CD4-positive, alpha-beta T cell treated with Interleukin-15 for 1 hour (primary cell): ENCODE measurements at places on chromosomes 6 and 20.
A peak's percentile ranks its signal among the peaks of the same experiment; 100 is the strongest.

DNA sequence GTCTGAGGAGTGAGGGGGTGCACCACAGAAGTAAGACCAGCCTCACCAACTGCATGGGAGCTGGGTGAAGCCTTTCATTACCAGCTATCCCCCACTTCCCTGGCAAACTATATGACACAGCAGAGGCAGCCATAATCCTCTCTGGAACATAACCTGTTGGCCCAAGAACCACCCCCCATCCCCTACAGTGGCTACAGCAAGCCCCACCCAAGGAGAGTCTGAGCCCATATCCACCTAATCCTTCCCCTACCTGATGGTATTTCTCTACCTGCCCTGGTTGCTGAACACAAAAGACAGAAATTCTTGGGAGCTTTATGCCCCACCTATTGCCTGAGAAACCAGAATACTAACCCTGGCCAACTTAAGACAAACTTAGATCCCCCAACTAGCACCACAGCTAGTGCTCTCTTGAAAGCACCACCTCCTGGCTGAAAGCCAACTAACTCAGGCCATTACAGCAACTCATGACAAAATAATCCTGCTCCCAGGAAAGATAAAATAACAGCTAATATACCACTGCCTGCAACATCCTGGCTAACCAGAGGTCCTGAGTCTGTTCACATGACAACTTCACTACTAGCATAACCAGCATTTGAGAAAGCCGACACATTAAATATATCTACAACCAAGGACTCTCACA is 11.2 kb downstream of the RNGTT start:
- no peak for DNase-seq

GRCh38 chr6:126131246-126131645 is 144.9 kb downstream of the TRMT11 start:
- DNase-seq: no peak

- no peak for DNase-seq
Observed at GRCh38 chr6:137432054-137432611, 62.1 kb downstream of the OLIG3 start.

- no peak for DNase-seq
Observed at GRCh38 chr20:21105429-21106170, 558 bp downstream of the LINC00237 start.

- DNase-seq: no peak
Observed at GRCh38 chr6:132399376-132400074, 1.8 kb downstream of the MOXD1 start.

DNA sequence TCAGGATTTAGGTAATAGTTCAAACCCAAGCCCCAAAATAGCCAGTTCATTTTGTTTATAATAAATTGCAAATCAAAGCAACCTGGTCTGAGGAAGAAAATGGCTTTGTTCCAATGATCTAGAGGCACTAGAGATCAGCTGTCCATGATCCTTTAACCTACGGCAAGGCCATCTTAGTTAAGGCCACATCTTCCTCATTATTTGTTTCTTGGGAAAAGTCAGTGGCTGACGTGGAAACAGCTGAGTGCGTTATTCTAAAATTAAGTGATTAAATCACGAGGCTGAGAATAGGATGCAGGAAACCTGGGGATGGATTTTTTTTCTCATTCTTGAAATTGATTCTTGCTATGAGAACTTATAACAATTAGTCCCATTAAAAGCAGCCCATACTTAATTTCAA is 10.1 kb upstream of the TENT5A start:
- no peak for DNase-seq

DNA sequence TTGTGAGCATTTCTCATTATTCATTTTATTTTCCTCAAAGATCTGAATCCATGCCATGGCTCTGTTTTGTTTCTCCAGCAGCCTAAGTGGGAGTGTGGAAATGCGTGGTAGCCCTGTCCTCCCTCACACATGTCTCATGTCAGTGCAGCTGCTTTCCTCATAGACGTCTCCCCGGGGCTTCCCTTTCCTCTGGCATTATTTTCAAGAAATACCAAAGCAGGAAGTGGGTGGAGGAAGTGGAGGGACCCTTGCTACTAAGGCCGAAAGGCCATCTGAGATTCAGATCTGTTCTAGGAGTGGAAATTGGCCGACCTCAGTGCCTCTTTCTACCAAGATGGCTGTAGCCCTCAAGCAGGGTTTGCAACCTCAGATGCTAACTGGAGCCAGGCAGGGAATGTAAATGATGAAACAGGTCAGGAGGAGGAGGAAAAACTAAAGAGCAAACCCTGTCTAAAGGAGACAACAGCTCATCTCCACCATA is 420.9 kb upstream of the PLCB4 start:
- no peak for DNase-seq

- DNase-seq: no peak
Observed at GRCh38 chr6:108294297-108294726, 542 bp upstream of the AFG1L start.

DNA sequence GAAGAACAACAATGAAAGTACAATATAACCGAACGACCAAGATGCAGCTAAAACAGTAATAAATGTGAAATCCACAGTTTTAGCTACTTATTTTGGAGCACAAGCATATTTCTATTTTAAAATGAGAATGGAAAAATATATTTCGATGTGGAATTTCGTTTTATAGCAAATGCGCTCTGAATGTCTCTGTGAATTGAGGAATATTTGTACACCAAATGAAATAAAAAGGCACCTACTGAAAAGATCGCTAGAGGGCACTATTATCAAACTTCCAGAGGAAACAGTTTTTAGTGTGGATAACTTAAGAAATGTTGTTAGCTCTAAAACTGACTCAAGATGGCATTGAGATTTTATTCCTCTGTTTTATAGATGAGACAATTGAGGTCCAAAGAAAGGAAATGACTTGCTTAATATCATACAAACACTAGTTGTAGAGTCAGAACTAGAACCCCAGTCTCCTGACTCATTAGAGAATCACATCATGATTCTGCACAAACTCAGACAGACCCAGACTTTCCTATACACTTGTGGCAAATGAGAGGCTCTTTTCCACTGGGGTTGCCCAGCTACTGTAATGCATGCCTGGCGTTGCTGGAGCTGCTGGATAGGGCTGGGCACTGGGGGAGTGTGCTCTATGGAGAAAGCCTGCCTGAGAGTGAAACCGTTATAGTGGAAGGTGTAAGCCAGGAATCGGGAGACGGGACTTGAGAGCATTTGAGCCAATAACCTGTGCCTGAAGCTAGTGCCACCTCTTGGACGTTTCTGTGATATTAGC is 51.9 kb downstream of the GCLC start:
- no peak for DNase-seq

DNA sequence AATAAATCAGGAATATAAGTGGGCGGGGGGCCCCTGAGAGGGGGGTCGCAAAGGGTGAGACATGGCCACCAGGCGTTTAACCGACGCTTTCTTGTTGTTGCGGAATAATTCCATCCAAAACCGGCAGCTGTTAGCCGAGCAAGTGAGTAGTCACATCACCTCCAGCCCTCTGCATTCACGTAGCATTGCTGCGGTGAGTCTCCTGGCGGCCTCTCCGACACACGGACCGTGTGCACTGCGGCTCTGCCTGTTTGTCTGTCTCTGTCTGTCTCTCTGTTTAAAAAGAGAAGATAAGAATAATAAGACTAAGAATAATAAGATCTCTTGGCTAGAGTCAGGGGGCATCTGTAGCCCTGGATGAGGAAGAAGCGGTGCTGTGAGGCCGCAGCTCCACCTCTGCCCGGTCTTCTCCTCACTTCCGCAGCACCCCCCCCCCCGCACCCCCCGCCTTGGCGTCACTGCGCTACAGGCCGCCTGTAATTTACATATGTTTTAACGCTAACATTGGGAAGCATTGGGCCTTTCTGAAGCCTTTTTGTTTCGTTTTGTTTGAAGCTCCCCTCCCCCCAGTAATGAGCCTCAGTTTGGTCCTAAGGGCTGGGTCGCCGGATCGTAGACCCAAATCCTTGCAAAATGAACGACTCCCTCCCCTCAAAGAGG is 993 bp downstream of the STX16 start:
- DNase-seq: peak; percentile 84

GRCh38 chr6:43634702-43635303 is 837 bp upstream of the MAD2L1BP start:
- no peak for DNase-seq

DNA sequence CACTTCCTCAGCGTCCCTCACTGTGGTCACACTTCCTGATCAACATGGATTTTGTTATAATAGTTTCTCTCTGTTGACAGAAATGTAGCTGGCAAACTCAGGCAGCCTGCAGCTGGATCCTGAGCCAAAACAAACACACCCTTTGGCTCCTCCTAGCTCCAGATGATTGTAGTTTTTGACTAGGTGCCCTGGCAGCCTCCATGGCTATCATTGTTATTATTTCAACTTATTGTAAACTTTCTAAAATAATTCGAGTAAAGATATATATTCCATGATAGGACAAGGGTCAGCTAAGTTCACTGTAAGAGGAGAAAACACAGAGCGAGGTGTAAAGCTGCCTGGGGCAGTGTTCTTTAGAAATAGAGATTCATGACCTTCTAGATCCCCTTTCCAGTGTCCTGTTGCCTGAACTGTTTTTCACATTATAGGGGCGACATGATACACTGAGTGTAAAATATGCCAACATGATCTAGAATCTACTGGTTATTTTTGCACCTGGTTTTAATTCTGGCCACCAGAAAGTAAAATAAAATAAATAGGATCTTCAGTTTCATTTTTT is 98.2 kb upstream of the HDGFL1 start:
- no peak for DNase-seq

DNA sequence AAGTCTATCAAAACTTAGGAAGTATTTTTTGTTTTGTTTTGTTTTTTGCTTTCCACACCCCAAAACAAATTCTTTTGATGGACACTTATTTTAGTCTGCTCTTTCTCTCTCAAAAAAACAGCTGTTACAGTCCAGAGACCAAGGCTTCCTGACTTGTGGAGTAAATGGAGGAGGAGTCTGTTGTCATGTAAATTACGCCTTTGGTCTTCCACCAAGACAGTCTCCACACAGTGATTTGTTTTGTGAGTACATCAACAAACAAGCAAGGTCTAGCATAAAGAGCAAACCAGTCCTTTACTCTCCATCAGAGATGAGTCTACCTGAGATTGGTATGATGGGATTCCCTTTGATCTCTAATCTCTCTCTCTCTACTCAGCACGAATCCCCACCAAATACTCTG is 588.0 kb upstream of the ARID1B start:
- no peak for DNase-seq

- DNase-seq: no peak
Observed at GRCh38 chr6:26056583-26057350, 30.5 kb upstream of the HFE start.

DNA sequence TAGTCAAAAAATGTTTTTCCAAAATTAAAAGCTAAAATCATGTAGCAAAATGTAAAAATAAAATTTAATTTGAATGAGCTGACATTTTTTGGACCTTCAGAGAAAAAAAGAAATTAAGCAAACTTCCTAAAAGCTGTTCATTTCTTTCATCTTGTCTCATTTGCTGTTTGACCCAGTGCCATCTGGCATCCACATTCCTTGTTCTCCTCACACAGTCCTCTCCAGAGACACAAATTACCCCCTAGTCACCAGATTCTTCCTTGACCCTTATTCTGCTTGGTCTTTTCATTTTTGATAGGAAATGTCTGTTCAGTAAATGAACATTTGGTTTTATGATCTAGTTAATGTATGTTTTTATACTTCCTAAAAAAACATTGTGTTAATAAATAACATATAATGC is 55.2 kb downstream of the HDDC2 start:
- DNase-seq: no peak

DNA sequence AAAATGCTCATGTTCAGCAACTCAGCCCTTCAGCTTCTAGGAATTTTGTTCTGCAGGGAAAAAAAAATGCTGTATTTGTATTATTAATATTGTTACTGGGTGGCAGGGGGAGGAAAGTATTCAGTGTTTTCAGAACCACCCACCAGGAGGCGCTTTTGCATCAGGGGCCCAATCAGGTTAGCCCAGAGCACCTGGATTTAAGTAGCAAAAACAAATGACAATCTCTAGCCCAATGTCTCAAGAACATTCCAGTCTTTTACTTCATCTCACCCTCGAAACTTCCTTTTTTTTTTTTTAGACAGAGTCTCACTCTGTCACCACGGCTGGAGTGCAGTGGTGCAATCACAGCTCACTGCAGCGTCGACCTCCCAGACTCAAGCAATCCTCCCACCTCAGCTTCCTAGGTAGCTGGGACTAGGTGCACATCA is 635 bp upstream of the C20orf203 start:
- DNase-seq: peak; percentile 55

DNA sequence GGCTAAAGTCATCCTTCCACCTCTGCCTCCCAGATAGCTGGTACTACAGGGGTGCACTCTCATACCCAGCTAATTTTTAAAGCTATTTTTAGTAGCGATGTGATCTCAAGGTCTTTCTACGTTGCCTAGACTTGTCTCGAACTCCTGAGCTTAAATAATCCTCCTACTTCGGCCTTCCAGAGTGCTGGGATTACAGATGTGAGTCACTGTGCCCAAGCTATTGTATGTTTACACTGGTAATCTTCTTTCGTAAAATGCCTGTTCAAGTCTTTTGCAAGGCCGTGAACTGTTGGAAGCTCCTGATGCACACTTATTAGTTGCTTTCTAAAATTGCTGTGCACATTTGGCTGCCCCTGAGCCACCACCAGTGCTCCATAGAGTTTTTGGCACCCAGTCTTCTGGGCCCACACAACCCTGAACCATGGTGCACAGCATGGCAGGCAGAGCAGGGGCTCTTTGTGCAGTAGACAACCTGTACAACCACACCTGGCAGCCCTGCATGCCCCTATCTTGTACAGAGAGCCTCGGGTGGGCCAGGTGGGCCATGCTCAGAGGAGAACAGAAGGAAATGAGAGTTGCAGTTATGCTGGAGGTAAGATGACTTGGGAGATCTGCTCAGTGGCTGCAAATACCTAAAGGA is 33.3 kb downstream of the PDRG1 start:
- DNase-seq: no peak

DNA sequence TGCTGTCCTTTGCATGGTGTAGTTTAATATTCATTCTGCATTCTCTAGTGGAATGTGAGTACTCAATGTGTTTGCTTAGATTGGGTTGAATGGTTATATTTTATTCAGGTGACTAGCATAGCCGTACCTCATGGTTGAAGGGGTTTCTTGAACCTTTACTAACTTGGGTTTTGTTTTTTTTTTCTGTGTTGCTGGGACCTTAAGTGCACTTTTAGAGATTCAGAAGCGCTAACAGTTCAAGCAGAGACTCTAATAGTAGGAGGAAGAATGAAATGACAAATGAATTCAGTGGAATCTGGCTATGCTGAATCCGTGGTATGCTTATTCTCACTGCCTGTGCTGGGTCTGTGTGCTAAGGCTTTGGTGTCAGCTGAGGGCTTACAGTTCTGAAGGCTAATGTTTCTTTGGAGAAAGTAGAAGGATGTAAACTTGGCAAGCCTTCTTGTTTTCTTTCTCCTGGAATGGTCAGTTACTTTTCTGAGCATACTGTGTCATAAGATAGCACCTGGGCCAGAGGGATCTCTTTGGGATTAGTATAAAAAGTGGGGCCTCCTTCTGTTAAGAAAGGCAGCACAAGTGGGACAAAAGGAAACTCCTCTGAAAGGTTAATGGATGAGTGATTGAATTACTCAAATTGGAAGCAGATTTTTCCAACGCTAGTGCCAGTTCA is 28.7 kb downstream of the RNF144B start:
- no peak for DNase-seq

DNA sequence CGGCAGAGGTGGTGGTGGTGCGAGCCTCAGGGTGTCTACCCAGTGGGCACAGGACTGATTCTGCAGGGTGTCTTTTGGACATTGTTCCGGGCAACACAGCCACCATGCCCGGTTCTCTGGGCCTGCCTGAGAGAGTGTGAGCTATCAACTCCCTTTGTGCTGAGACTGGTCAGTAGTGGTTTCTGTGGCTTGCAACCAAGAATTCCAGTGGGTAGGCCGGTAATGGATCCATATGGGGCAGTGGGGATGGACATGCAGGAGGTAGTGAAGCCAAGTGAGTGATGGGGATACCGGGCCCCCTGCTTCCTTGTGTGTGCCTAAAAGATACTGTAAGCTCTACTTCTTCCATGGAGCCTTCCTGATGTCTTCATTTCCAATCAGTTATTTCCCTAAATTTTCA is 71.0 kb downstream of the CDC5L start:
- no peak for DNase-seq
